ENCODE measurements at places on chromosomes 1 and 21. TPM values are rescaled to one million over a fixed set of nuclear protein-coding genes. Genes with fewer than 3 reads are reported as not detected.

Gene SPRR1A
- not detected for total RNA-seq

Gene KIF17
- total RNA-seq: 5.8 TPM

Gene LCE6A
- not detected for total RNA-seq

Gene BRINP3
- not detected for total RNA-seq

Gene SH3GLB1
- 99.4 TPM for total RNA-seq

Gene RGS7
- total RNA-seq: 2.6 TPM

Gene AGRN
- total RNA-seq: 152 TPM

Gene APH1A
- total RNA-seq: 109 TPM

Gene PRR9
- total RNA-seq: not detected

- DNase-seq: no peak
Measured at GRCh38 chr1:233442026-233442780, 114.7 kb downstream of the MAP3K21 start.

- DNase-seq: no peak
Measured at GRCh38 chr1:157956732-157957131, 36.7 kb upstream of the KIRREL1 start.

- no peak for DNase-seq
Measured at GRCh38 chr1:212281590-212281989, 3.6 kb upstream of the PPP2R5A start.

DNA sequence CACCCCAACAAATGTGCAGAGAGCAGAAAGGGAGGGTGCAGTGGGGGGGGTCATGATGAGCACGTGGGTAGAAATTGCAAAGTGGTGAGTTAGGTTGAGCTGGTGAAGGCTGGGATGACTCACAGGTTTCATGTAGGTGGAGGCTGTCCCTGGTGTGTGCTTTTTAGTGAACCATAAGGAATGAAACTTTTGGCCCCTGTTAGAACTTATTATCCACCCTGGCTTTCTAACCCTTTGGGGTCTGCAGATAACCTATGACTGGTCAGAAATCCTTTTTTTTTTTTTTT, 46.9 kb downstream of the DOP1B start:
- peak; percentile 85 for DNase-seq

DNA sequence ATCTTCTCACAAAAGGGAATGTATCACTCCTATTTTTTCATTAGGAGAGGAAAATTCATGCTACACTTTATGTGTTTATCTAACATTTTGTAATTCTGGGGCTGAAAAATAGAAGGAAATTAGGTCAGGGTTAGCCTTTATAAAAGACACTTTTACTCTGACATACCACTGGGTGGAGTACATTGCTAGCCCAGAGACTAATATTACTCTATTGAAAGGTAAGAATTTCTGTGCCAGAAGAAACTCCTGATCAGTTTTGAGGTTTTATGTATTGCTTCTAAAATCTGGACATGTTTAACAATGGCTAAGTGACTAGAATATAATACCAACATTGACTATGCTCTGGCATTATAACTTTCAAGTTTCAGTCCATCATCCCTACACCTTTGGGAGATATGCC, 724.6 kb downstream of the USP25 start:
- peak; percentile 24 for DNase-seq

GRCh38 chr1:41868241-41868998, 50.3 kb downstream of the HIVEP3 start:
- no peak for DNase-seq

- DNase-seq: no peak
Measured at GRCh38 chr1:36557041-36558000, 74.6 kb upstream of the CSF3R start.

DNA sequence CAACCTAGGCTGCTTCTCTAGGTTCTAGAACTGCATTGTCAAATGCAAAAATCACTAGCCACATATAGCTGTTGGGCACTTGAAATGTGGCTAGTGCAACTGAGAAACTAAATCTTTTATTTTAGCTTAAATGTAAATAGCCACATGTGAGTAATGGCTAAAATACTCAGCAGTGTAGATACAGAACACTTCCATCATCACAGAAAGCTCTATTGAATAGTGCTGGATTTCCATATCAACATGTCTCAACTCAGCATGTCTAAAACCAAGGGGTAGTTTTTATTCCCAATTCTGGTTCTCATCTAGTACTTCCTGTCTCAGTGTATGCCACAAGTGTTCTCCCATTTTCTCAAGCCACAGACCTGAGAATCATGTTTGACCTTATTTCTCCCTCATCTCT, 7.5 kb upstream of the TP53BP2 start:
- no peak for DNase-seq

DNA sequence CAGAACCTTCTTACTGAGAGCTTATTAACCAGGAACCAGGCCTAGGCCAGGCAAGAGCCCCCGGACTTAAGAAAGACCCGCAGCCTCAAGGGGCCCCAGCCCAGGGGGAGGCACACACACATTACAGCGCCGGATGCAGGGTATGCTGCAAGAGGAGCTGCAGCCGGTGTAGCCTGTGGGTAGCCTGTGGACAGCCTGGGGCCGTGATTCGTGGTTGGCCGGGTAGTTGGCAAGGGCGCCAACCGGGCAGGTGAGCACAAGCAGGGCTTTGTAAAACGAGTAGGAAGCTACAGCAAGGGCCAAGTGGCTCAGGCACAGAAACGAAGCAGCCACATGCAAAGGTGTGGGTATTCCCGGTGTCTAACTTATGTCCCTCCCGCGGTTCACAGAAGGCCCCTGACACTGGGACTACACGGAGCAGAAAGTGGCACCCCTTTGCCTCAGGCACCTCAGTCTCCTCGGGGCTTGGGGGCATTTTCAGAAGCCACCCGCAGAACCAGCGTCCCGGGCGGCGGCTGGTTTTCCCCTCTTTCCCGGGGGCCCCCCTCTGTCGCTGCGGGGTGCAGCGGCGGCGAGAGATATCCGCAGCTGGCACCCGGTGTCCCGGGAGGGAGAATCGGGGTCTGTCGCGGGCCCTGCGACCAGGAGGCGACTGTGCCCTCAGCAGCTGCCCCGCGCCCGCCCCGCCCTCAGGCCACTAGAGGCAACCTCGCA, 40.8 kb downstream of the KIAA1614 start:
- DNase-seq: no peak

GRCh38 chr1:173063171-173063570, 12.4 kb upstream of the TNFSF18 start:
- no peak for DNase-seq

DNA sequence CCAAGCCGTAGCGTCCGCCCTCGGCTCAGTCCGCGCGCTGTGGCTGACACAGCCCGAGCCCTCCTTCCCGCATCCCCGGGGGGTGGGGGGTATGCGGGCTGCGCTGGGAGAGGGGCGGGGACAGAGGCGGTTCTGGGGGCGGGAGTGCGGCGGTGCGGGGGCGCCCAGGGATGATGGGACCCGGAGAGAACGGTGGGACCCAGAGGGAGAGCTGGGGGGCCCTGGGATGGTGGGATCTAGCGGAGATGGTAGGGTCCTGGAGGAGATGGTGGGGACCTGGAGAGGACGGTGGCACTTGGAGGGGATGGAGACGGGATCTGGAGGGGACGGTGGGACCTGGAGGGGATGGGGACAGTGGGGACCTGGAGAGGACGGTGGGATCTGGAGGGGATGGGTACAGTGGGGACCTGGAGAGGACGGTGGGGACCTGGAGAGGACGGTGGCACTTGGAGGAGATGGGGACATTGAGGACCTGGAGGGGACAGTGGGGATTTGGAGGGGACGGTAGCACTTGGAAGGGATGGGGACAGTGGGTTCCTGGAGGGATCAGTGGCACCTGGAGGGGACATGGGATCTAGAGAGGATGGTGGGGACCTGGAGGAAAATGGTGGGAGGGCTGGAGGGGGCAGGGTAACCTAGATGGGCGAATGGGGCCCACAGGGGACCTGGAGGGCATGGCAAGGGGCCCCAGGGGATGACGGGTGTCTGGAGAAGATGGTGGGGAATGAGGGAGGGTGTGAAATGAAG, 477 bp downstream of the SNAP47 start:
- no peak for DNase-seq

DNA sequence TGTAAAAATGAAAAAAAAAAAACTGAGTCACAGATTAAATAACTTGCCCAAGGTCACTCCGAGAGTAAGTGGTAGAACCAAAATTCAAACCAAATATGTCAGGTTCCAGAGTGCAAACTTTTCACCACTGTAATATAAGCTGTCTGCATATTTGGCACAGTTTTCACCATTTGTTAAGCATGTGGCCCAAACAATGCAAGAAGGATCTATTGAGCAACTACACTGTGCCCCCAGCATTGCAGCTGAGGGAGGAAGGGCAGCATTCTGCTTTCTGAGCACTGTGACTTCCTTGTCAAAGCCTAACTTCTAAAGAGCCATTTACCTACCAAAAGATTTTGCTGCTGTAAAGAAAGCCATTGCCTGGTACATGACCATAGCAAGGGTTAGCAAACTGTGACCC, 133.4 kb downstream of the SYT2 start:
- DNase-seq: peak; percentile 52

DNA sequence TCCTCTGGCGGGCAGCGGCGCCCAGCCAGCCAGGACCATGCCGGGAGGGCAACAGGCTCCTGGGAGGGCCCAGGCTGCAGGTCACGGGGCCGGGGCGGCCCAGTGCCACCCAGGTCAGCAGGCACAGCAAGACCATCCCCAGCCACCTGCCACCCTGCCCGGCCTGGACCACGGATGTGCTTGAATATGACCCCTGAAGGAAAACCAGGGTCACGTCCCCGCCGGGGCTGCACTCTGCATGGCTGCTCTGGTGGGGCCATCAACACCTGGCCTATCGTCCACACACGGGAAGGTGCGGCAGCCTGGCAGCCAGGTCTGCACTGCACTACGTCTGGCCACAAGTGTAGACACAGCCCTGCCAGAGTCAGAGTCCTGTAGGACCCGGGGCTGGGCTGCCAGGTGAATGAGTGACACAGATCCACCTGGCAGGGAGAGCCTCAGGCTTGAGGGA, 6.9 kb downstream of the WNT9A start:
- DNase-seq: no peak

- no peak for DNase-seq
Measured at GRCh38 chr1:36067871-36068270, 16.0 kb upstream of the TEKT2 start.

GRCh38 chr1:47417170-47418044, 1.3 kb downstream of the FOXE3 start:
- no peak for DNase-seq

- DNase-seq: no peak
Measured at GRCh38 chr1:14994841-14995437, 158.6 kb upstream of the TMEM51 start.

GRCh38 chr1:45172764-45173163, 33.6 kb downstream of the ZSWIM5 start:
- DNase-seq: no peak

GRCh38 chr1:200062143-200062542, 34.6 kb downstream of the NR5A2 start:
- DNase-seq: no peak

- no peak for DNase-seq
Measured at GRCh38 chr1:62304515-62304914, 14.7 kb downstream of the KANK4 start.

Data from HFFc6 (cell line).